Uterine smooth muscle cell (primary cell): ENCODE measurements at places on chromosomes 2 and 18. TPM values are rescaled to one million over a fixed set of nuclear protein-coding genes. Genes with fewer than 3 reads are reported as not detected.

Gene SLC23A3
- 1.00 and 2.5 TPM in 2 replicates for total RNA-seq

Gene POLR1A
- total RNA-seq = 17.2 and 24.3 TPM in 2 replicates

Gene MPPE1
- 20.4 and 27.1 TPM in 2 replicates for total RNA-seq

Gene EML6
- total RNA-seq = 0.62 and 1.1 TPM in 2 replicates

Gene UGT1A4
- not detected in 2 replicates for total RNA-seq

Gene COL4A4
- 0.75 and 2.7 TPM in 2 replicates for total RNA-seq

Gene NBEAL1
- total RNA-seq = 48.6 and 66.0 TPM in 2 replicates

Gene MBP
- total RNA-seq = 4.0 and 6.0 TPM in 2 replicates

Gene UCN
- 0.22 and 1.00 TPM in 2 replicates for total RNA-seq

Gene IL1B
- total RNA-seq = 0.77 and 1.7 TPM in 2 replicates

Gene EPB41L3
- total RNA-seq = 8.7 and 16.6 TPM in 2 replicates

Gene TAF4B
- total RNA-seq = 2.3 and 3.1 TPM in 2 replicates

Gene CIB4
- not detected in 2 replicates for total RNA-seq

Gene ANKRD30B
- 0.12 and 0.55 TPM in 2 replicates for total RNA-seq

Gene RAD51AP2
- total RNA-seq = 0.11 TPM in 1 of 2 replicates, not detected in the other

Gene PDE1A
- total RNA-seq = 11.5 and 20.0 TPM in 2 replicates

Gene ALKAL2
- total RNA-seq = not detected in 2 replicates

Gene FIGLA
- total RNA-seq = not detected in 2 replicates

Gene CNTNAP5
- total RNA-seq = not detected in 2 replicates

Gene RGPD3
- total RNA-seq = 0.33 and 0.37 TPM in 2 replicates

Gene REG3A
- total RNA-seq = not detected in 2 replicates

Gene UGT1A7
- total RNA-seq = not detected in 2 replicates

Gene HOXD12
- 0.33 and 0.37 TPM in 2 replicates for total RNA-seq

Gene EVX2
- under 0.01 and 0.11 TPM in 2 replicates for total RNA-seq

Gene SMC6
- 27.2 and 36.1 TPM in 2 replicates for total RNA-seq

Gene FAM237A
- total RNA-seq = not detected in 2 replicates

Gene CTAGE1
- not detected in 2 replicates for total RNA-seq

Gene POU3F3
- total RNA-seq = not detected in 2 replicates

Gene C2orf72
- total RNA-seq = 0.12 and 0.22 TPM in 2 replicates

Gene COL3A1
- 841 and 1,747 TPM in 2 replicates for total RNA-seq

Gene DOK6
- total RNA-seq = 1.2 and 2.7 TPM in 2 replicates

Gene FSHR
- not detected in 2 replicates for total RNA-seq
